Stimulated activated CD4-positive, alpha-beta T cell treated with anti-CD3 and anti-CD28 coated beads, Interleukin-15, amount 100 ng/mL, for 24 hours (primary cell): ENCODE measurements at places on chromosomes 1 and 21.

DNA sequence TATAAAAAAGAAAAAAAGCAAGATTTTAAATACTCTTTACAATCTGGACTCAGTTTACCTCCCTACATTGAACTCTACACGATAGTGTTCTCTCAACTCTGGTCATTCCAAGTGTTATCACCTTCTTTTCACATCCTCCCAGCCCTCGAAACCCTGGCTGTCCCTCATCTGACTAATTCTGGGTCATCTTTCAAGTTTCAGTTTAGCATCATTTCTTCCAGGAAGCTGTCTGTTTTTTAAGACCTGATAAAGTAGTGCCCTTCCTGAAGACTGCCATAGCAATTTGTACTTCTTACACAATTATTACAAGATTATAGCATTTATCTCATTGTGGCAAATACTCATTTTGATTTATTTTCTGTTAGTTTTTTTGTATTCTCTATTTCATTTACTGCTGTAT, 1.2 kb downstream of the ALG14 start:
- no peak for DNase-seq

DNA sequence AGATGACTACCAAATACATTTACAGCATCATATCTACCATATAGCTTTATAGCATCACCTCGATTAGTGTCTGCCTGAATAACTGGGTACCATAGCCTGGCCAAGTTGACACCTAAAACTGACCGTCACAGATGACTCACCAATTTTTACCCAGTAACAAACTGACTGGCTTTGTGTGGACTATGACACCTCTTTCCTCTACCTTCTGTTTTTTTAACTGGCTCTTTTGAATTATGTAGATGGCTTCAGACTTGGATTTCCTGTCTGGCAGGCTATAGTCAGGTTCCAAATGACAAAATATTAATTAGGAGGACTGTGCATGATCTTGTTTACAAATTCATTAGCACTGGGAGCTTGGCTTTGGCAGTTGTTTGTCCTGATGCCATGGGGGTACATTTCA, 360.3 kb downstream of the TGFB2 start:
- no peak for DNase-seq

GRCh38 chr1:155179112-155180031, 5.7 kb downstream of the TRIM46 start:
- no peak for DNase-seq

- no peak for DNase-seq
Observed at GRCh38 chr1:92571578-92571977, 84.9 kb upstream of the GFI1 start.

- DNase-seq, result no peak
Observed at GRCh38 chr1:21814981-21815582, 3.0 kb downstream of the LDLRAD2 start.

DNA sequence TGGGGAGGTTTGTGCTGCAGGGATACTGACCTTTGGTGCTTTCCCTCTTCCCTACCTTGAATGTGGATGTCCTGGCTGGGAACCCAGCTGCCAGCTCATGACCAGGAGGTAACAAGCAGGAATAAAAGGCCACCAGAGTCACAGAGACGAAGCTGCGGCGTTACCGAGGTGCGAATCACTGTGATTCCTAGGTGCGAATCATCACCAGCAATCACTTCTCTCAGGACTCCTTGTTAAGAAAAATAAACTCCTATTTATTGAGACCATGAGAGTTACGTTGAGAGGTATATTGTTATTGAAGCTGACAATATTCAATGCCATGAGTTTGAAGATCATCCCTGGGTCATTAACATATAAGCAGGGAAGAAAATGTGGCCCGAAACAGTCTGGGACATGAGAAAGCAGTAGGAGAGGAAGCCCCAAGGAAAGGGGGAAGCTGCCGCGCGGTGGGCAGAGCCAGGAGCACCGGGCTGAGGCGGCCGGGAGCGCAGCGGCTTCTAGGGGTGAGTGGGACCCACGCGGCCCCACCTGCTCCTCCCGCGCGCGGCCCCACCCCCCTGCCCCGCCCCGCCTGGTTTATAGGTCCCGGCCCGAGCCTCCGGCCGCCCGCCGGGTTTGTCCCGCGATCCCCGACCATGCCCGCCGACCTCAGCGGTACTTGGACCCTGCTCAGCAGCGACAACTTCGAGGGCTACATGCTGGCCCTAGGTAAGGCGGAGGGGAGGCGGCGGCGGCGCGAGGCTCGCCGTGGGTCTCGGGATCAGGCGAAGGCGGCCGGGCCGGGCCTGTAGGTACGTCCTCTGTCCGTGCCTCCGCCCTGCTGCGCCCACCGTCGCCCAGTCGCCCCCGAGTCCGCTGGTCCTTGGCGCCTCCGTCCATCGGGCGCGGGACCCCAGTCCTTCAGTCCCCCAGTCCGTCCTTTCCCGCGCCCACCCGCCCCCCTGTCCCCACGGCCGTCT, at the start of gene RBP7:
TSS of gene RBP7 (plus strand) at position 605 of the 959 bp plus-strand sequence. CDS start at position 636, 31 bp downstream.
- DNase-seq, result peak; percentile 21

DNA sequence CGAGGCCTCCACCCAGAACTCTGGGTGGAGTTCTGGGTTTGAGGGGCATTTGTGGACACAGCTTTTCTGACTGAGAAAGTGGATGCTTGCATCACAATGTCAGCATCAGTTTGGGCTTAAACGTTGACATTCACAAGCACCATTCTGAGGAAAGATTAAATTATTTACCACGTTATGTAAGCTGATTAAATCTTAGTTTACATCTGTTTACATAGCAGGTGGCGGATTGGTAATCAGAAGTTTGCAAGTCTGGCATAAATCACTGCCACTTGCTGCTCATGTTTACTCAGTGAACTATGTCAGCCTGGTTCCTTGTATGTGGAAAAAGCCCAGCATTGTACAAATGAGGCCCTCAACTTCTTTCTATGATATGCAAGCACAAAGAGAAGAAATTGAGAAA, 310.1 kb downstream of the PAPPA2 start:
- no peak for DNase-seq

DNA sequence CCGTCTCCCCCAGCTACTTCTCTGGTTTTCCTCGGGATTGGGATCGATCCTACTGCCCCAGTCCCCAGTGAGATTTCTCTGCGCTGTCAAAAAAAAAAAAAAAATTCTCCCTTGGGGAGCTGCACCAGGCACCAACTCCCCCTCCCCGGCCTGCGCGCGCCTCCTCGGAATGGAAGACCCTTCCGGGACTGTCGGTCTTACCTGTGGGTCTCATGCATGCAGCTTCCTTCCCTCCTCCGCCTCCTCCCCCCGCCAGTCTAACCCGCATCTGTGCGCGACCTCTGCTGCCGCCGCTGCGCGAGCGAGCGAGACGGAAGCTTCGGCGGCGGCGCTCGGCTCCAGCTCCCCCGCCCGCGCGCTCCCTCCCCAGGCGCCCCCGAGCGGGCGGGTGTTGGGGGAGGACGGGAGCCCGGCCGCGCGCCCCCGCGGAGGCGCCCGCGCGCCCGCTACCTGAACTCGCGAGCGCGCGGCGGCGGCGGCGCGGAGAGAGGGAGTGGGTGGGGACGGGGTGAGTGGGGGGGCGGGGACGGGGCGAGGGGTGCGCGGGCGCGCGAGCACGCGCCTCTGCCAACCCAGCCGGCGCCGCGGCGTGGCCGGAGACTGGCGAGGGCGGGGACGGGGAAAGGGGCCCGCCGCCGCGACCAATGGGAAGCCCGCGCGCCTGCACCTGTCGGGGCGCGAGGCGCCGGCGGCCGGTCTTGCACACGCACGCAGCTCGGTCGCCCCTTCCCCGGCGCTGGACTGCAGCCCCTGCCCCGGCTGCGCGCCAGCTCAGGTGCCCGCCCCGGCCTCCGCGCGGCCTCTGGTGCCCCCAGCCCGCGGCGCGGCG, at the start of gene SUSD4:
TSS of gene SUSD4 (minus strand) at position 321 of the 829 bp plus-strand sequence. CDS start 751 bp downstream, outside the sequence.
- peak; percentile 73 for DNase-seq

GRCh38 chr1:2143814-2144500, 50.6 kb downstream of the FAAP20 start:
- no peak for DNase-seq

DNA sequence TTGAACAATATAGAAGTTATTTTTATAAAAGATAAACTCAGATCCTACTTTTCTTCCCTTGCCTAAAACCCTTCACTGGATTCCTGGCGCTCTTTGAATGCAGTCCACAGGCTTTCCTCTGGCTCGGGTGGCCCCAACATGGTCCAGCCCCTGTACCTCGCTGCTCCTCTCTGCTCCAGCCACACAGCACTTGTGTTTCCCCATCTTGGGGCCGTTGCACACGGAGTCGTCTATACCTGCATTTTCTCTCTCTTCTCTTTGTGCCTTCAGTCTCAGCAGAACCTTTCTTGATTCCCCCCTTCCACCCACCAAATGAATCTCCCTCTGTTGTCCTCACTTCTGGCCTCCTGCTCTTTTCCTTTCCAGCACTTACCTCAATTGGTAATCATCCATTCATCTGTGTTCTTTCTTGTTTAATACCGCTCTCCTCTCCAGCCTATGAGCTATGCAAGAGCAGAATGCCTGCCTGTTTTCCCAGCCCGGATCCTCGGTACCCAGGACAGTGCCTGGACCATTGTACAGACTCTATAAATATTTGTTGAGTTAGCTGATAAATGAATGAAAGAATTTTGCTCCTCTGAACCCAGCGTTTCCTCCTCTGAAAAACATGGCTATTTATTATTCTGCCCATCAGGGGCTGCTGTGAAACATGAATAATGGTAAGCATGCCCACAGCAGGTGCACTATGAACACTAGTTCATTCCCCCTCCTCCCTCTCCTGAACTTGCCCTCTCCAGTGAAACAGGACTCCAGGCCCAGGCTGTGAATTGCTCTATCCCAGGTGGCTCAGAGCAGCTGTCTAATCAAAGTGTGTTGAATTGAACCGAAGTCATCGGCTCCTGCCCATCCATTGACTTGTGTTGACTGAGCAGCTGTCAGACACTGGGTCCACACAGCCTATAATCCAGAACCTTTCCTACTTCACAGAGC, 266.9 kb downstream of the PTPRU start:
- no peak for DNase-seq

DNA sequence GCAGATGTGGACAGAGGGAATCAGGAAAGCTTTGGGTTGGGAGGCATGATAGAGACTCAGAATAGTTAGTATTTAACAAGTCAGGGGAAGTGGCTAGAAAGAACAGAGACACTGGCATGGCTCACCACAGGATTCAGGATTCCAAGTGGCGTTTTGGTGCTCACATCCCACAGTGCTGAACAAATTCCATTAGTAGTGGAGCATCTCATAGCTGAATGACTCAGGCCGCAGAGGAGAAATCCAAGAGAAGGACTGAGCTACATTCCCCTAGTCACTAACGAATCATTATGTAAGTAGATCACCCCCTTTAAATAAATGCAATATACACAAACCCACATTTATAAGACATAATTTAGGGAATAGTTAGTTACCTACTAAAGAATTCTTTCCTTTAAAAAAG, 5.0 kb upstream of the KCNJ9 start:
- no peak for DNase-seq

DNA sequence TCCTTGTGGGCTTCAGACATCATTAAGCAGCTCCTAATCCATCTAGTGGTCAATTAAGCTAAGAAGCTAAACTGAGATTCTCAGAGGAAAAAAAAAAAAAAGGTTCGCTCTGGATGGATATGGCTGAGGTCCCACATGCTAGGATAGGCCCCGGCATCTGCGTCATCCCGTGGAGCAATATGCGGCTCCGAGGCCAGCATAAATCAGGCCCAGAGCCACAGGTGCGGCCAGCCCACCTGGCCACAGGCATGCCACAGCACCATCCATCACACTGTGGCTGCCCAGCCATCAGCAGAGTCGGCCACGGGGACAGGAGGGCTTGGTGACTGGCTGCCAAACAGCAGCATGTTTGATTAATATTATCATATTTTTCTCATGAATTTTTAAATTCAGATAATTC, 106.9 kb upstream of the TIAM1 start:
- DNase-seq, result no peak

DNA sequence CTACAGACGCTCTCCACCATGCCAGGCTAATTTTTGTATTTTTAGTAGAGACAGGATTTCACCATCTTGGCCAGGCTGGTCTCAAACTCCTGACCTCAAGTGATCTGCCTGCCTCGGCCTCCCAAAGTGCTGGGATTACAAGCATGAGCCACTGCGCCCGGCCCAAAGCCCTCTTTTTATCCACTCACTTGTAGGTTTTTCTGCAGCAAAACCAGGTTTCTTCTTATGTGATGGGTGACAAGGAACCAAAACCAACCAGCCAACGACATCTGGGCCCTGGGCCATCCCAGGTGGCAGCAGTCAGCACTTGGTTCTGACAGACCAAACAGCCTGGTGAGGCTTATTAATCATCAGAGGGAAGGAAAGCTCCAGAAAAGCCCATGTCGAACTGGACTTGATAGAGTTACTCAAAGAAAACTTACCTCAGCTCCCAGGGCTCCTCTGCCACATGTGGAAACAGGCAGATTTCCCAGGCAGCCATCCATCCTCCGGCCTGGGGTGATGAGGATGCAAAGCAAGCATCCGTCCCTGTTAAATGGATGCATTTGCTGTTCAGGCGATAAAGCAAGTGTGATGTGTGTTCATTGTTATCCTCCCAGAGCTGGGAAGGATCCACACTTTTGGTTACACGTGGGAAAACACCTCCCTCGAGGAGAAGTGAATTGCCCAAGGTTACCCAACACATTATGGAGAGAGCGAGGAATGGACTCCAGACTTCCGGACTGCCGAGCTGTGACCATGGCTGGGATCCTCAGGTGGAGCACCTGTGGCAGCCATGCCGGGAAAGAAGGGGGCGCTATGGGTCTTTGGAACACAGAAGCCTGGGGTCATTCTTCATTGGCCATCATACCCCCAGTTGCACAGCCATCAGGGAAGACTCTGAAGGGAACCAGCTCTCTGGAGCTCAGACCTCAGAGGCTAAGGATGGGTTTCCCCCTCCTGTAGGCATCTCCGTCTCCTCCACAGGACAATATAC, 118.8 kb downstream of the HUNK start:
- DNase-seq, result no peak
